ENCODE measurements at places on chromosomes 3 and 15. TPM values are rescaled to one million over a fixed set of nuclear protein-coding genes. Genes with fewer than 3 reads are reported as not detected.

- DNase-seq = no peak
Observed at GRCh38 chr3:157671656-157672055, 168.4 kb upstream of the VEPH1 start.

- no peak for DNase-seq
Observed at GRCh38 chr3:188053710-188054380, 100.1 kb upstream of the LPP start.

- DNase-seq = no peak
Observed at GRCh38 chr3:17257269-17257668, 372.5 kb downstream of the PLCL2 start.

- DNase-seq = no peak
Observed at GRCh38 chr15:77637851-77638692, 5.4 kb upstream of the LINGO1 start.

Gene SAMD7
- not detected for polyA plus RNA-seq
